Fibroblast of villous mesenchyme (primary cell): ENCODE measurements at places on chromosomes 7 and 10.

GRCh38 chr10:116195039-116195438 is 78.0 kb downstream of the GFRA1 start:
- DNase-seq: no peak

DNA sequence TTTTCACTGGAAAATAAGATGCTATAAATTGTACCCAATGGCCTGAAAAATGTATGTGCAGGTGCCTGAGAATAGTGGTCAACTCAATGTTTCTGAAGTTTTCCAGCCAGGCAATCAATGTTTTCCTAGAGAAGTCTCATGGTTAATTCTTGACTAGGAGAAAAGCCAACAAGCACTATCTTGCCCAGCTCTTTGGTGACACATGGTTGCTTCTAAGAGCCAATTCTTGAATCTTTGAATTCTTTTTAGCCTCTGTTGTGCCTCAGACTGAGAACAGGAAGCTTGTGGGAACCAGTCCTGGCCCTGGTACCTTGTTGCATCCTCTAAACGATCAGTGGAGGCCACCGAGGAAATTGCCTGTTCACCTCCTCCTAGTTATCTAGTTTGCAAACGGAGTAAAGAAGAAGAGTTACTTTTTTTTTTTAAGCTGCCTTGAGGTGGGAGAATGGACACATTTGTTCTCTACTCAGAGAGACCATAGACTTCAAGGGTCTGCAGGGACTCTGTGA is 144.0 kb upstream of the MKLN1 start:
- no peak for DNase-seq

DNA sequence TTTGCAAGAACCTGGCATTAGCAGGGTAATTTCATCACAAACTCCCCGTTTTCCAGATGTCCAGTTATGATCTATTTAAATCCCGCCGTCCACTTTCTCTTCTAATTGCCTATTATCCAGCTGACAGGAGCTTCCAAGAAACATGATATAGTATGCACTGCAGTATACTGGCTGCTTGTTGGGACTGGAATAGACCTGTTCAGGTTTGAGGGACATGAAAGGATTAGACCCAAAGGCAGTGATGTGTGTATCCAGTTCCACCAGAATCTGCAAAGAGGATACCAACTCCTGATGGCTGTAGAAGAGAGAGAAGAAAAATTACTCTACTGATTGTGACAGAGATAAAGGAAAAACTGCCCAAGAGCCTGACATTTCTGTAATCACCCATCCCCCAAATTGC is 8.9 kb downstream of the MSS51 start:
- no peak for DNase-seq

DNA sequence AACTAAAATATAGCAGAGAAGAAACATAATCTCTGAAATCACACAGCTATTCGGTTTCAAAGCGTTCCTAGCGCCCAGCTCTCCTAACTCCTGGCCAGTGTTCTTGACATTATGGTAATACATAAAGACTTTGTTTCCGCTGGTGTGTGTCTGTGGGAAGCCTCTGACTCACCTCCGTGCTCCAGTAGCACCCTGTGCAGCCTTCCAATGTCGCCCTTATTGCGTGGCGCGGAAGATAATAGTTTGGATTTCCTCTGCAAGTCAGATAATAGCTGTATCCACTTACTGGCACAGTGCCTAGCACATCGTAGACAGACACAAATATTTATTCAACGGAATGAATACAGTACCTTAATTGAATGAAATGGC is 570 bp downstream of the BMS1 start:
- peak; percentile 61 for DNase-seq

- peak; percentile 49 for DNase-seq
Measured at GRCh38 chr10:97685395-97685958, 1.6 kb downstream of the AVPI1 start.

DNA sequence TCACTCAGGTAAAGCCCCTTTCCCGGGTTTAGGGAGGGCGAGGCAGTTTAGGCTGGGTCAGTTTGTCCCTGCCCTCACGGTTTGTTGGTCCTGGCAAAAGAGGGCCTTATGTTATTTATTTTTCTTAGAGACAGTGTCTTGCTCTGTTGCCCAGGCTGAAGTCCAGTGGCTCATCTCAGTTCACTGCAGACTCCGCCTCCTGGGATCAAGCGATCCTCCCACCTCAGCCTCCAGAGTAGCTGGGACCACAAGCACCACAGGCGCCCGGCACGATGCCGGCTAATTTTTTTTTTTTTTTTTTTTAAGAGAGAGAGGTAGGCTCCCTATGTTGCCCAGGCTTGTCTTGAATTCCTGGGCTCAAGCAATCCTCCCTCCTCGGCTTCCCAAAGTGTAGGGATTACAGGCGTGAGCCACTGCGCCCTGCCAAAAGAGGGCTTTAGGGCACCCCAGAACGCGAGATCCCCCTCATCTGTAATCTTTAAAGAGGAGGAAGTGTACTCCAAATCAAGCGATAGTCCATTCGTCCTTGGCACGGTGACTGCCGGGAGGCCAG is 626 bp upstream of the BMS1 start:
- DNase-seq: no peak

- DNase-seq: peak; percentile 90
Measured at GRCh38 chr10:77320971-77321471, 316.6 kb downstream of the KCNMA1 start.

GRCh38 chr10:95414844-95415485 is 124.2 kb upstream of the PDLIM1 start:
- DNase-seq: no peak

DNA sequence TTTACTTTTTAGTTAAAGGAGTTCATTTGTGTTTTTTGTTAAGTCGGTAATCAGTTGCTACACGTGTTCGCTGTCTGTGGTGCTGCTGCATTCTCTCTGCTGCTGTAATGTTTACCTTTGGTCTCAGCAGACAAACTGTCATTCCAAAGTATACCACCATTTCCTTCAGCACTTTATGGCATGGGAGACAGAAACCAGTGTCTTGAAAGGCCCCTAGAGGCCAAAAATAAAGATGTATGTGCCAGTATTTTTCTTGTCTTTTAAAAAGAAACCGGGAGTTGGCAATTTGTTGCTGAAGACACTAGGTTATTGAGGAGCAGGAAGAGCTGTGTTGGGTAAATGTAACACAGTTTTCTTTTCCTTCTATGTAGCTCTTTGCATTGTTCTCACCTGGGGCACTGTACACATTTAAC is 24.1 kb downstream of the ZNF92 start:
- peak; percentile 34 for DNase-seq

DNA sequence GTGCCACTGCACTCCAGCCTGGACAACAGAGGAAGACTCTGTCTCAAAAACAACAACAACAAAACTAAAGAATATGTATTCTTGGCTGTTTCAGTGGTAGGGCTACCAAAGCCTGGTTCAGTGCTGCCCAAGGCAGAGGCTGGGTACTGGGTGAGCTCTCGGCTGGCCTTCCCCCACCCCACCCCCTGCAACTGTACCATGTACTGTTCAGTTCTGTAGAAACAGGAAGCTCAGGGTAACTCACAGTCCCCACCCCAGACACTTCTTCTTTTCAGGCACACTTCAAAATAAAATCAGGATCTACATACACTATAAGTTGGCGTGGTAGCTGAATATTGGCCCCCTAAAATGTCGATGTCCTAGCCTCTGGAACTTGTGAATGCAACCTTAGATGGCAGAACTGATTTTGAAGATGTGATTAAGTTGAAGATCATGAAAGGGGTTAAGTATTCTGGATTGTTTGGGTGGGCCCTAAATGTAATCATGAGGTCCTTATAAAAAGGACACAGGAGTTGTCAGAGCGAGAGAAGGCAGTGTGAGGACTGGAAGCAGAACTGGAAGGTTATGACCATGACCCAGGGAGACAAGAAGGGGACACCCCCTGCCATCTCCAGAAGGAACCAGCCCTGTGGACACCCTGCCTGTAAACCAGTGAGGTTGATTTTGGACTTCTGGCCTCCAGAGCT is 31.2 kb downstream of the TBXAS1 start:
- DNase-seq: no peak

DNA sequence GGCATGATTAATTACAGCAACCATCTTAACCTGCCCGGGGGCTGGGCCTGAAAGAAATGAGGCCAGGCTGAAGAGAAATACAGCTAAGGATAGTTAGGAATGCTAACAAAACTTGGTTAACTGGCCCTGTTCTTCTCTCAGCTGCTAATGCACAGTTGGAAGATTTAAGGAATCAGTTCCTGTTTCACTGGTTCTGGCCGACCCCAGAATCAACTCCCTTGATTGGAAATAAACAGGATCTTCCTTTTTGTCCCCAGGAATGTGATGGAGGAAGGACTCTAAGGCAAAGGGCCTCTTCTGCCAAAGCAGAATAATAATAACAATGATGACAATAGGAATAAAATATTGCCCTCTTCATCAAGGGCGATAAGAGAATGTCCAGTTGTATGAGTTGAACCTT is 3.5 kb upstream of the LRMDA start:
- no peak for DNase-seq
